ENCODE measurements at places on chromosomes 6 and 20.

- no peaks in the 10 kb centered on the region for H3K27me3 ChIP-seq
- no peak overlapping the region for H3K27ac ChIP-seq
- no peaks in the 10 kb centered on the region for H3K4me1 ChIP-seq
- peak; percentile 59 for DNase-seq
- H3K4me3 ChIP-seq = no peak overlapping the region
- H3K36me3 ChIP-seq = no peaks in the 10 kb centered on the region
These were observed 14.7 kb downstream of the HLA-F start for GRCh38 chr6:29737707-29738630.

DNA sequence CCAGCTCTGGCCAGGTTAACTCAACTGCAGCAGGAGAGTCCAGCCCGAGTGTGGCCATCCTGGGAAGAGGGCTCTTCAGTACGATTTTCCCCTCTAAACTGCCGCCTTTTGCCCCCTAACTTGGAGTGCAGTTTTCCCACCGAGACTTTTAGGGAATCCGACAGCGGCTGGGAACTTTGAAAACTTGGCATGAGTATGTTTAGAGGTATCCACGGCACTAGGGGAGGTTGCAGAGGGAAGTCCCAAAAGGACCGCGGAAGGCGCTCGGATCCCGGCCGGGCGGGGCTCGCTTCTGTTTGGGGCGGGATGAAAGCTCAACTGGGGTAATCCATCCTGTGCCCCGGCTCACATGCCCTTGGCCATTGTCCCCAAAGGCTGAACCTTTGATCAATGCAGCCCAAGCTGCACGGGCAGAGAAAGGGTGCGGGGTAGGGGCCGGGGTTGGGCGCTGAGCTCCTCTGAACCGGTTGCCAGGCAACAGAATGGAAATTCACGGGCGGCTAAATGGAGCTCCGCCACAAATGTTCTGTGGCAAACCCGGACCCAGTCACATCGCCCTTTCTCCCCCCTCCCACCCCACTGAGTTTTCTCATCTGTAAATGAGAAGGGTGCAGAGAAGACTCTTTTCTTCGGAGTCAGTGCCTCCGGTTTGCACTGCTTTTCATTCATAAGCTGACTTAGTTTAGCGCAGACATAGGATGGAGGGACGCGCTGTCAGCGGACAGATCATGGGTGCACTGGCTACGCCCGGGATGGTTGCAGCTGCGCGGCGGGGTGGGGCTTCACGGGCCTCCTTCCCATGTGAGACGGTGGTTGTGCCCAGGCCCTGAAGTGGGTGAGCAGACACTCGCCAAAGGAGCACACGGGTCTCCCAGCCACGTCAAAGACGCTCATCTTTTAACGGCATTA lies 2.3 kb downstream of the BMP6 start:
- no peak overlapping the region for H3K27ac ChIP-seq
- H3K4me1 ChIP-seq = peaks cover 10% of the 10 kb centered on the region
- no peak for DNase-seq
- H3K27me3 ChIP-seq = no peaks in the 10 kb centered on the region
- no peaks in the 10 kb centered on the region for H3K36me3 ChIP-seq
- no peak overlapping the region for H3K4me3 ChIP-seq

DNA sequence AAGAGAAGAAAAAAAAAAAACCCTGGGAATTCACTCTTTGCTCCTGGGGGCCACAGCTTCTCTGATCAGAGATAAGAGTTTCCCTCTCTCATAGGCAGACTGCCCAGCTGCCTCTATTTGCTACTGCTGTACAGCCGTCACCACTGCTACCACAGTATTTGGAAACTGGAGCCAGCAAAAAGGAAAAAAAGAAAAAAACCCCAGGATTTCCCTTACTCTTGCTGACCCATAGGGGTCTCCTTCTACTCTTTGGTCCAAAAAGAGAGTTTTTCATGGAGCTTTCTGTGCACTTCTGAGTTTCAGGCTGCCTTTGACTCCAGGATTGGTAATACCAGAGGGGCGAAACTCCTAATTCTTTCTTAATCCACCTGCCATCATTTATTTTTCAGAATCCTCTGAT lies 89.7 kb downstream of the MDGA1 start:
- H3K4me1 ChIP-seq = no peaks in the 10 kb centered on the region
- DNase-seq = no peak
- H3K27ac ChIP-seq = no peak overlapping the region
- no peak overlapping the region for H3K4me3 ChIP-seq
- no peaks in the 10 kb centered on the region for H3K36me3 ChIP-seq

GRCh38 chr6:127900935-127901334 lies at the start of gene THEMIS:
Gene THEMIS (minus strand): TSS chr6:127901058. CDS start chr6:127900932, 126 bp downstream.
- DNase-seq = no peak
- no peak within 1 kb of the TSS for H3K4me3 ChIP-seq
- no peaks in the 10 kb centered on the region for H3K36me3 ChIP-seq
- H3K27ac ChIP-seq = no peak within 1 kb of the TSS
- H3K4me1 ChIP-seq = no peaks in the 10 kb centered on the region

DNA sequence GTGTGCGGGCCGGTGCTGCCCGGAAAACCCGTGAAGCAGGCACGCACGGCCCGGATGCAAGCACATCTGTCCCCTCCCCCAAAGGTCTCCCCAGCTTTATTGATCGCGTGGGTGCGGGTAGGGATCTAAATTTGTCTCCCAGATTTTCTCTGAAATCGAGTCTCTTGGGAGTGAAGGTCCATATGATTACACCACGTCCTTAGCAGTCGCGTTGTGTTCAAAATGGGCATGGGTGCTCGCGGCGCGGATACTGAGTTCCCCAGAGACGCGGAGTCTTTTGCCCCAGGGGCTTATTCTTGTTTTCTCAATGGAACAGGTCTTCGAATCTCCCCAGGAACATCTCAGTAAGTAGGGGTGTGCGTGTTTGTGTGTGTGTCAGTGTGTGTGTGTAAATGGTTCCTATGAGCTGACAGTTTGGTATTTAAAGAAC lies 2.8 kb upstream of the ZNF292 start:
- H3K4me1 ChIP-seq = peaks cover 13% of the 10 kb centered on the region
- no peak overlapping the region for H3K4me3 ChIP-seq
- no peak overlapping the region for H3K27ac ChIP-seq
- no peaks in the 10 kb centered on the region for H3K27me3 ChIP-seq
- no peak for DNase-seq

GRCh38 chr6:138948004-138948403 lies 40.0 kb downstream of the REPS1 start:
- H3K4me3 ChIP-seq = no peak overlapping the region
- no peak for DNase-seq
- H3K27me3 ChIP-seq = no peaks in the 10 kb centered on the region
- peaks cover 9% of the 10 kb centered on the region for H3K4me1 ChIP-seq

- H3K27ac ChIP-seq = no peak overlapping the region
- no peaks in the 10 kb centered on the region for H3K27me3 ChIP-seq
- no peaks in the 10 kb centered on the region for H3K4me1 ChIP-seq
- H3K4me3 ChIP-seq = no peak overlapping the region
These were observed 6.5 kb upstream of the DEFB112 start for GRCh38 chr6:50056242-50056641.

DNA sequence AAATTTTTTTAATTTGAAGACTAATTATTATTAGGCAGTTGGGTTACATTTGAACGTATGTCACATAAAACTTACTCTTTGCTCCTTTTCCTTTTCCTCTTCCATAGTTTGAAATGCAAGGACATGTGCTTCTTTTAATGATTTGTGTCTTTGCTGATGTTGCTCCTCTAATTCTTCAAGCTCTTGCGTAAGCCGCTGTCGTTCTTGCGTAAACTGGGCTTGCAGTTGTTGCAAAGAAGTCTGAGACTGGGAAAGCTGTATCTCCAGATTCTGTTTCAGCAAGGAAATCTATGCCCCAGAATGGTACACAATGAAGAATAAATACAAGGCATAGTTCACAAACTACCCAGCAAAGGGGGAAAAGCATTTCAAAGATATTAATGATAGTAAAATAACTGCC lies 45.1 kb upstream of the MCM9 start:
- no peak overlapping the region for H3K27ac ChIP-seq
- no peak overlapping the region for H3K4me3 ChIP-seq
- no peaks in the 10 kb centered on the region for H3K27me3 ChIP-seq
- no peak for DNase-seq

DNA sequence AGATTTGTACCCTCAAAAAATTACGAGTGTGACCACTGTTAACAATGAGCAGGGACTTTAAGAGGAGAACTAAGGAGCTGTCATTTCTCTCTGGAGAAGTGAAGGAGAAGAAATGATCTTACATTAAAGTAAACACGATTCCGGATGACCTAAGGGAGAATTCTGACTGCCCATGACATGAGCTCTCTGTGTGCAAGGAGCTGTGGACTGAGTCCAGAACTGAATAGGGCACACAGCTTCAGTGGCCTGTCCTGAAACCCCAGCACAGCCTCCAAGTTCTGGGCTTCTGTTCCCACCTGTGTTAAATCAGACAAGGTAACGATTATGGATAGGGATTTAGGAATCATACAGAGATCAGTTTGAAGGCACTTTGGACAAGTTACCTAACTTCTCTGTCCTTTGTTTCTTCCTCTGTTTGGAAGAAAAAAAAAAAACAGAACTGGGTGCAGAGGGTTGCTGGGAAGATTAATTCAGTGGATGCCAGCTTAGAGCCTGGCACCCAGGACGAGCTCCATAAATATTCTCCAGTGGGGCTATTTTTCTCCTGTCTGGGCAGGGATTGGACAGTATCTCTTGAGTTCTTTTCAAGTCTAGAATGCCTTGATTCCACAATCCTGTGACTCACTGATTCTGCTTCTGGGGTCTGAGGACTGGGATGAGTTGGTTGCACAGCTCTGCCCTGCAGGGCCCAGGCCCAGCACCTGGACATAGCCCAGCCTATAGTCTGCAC lies 65.7 kb downstream of the MRPL14 start:
- H3K27me3 ChIP-seq = no peaks in the 10 kb centered on the region
- no peak overlapping the region for H3K27ac ChIP-seq
- peaks cover 59% of the 10 kb centered on the region for H3K4me1 ChIP-seq
- no peak for DNase-seq
- H3K36me3 ChIP-seq = no peaks in the 10 kb centered on the region

- H3K4me3 ChIP-seq = no peak overlapping the region
- H3K27ac ChIP-seq = no peak overlapping the region
- no peaks in the 10 kb centered on the region for H3K4me1 ChIP-seq
- H3K27me3 ChIP-seq = no peaks in the 10 kb centered on the region
- no peaks in the 10 kb centered on the region for H3K36me3 ChIP-seq
- no peak for DNase-seq
These were observed 80.5 kb downstream of the SMLR1 start for GRCh38 chr6:130907687-130908086.

DNA sequence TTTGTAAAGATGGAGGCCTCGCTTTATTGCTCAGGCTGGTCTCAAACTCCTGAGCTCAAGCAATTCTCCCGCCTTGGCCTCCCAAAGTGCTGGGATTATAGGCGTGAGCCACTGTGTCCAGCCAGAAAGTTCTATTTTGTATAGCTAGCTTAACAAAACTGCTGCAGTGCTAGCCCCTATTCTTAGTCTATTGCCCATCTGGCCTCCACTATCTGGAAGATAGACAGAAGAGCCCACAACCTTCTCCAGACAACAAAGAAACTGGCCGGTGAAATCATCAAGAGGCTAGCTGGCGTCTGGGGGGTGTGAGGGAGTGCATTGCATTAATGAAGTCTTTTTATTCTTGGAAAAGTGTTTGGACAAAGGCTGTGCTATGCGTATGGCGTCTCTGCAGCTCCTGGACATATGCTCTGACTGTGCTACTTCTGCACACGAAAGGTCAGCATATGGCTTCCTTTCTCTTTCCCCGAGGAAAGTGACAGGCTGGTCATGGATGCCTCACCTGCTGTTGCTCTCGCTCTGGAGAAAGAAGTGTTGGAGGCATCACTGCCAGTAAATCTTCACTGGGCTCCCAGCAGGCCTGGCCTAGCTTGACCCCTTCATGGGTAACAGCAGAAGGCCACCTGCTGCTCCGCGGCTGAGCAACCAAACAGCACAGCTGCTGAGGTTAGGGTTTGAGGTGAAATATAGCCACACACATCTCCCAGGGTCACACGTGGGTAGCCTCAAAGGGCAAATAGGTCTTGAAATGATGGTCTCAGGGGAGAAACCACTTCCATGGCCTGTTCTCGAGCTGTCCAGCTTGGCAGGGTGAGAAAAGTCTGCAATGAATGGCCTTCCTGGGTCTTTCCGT lies 95.1 kb upstream of the IYD start:
- no peaks in the 10 kb centered on the region for H3K36me3 ChIP-seq
- H3K27me3 ChIP-seq = no peaks in the 10 kb centered on the region
- H3K27ac ChIP-seq = no peak overlapping the region
- DNase-seq = no peak
- H3K4me1 ChIP-seq = peaks cover 45% of the 10 kb centered on the region
